Fibroblast of lung (primary cell): ENCODE measurements at places on chromosomes 1 and 21.

GRCh38 chr1:230773396-230774033, 26.3 kb downstream of the CAPN9 start:
- DNase-seq, result no peak
- no peak overlapping the region for H3K27ac ChIP-seq
- H3K4me1 ChIP-seq, result peaks cover 7% of the 10 kb centered on the region
- H3K36me3 ChIP-seq, result no peaks in the 10 kb centered on the region
- no peak overlapping the region for H3K4me3 ChIP-seq
- no peaks in the 10 kb centered on the region for H3K27me3 ChIP-seq

GRCh38 chr1:18414872-18415447, 65.8 kb upstream of the KLHDC7A start:
- H3K27me3 ChIP-seq, result no peaks in the 10 kb centered on the region
- H3K36me3 ChIP-seq, result no peaks in the 10 kb centered on the region
- H3K4me3 ChIP-seq, result no peak overlapping the region
- no peak overlapping the region for H3K27ac ChIP-seq
- DNase-seq, result no peak
- no peaks in the 10 kb centered on the region for H3K4me1 ChIP-seq

DNA sequence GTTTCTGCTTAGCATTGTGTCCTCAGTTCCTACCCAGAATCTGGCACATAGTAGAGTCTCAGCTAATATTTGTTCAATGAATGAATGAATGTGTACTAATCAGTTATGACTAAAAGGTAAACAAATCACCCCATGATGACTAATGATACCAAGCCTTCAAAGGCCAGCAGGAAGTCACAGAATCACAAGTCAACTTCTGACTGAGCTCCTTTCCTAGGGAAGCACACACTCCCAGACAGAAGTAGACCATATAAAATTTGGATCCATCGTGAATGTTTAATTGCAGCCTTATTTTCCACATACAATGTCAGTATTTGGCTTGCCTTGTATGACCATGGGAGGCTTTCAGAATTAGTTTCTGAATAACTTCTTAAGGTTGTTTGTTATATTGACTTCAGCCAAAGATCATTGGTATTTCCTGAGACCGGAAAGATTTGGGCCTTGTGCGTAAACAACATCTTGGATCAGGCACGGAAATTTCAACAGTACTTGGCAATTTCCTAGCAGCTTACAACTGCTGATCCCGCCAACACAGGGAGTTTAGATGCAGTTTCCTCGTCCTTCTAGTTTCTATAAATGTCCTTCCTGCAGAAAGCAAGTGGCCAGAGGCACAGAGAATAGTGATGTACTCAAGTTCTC, 185.9 kb upstream of the ATP1B1 start:
- peak; percentile 62 for DNase-seq
- peak overlapping the region; percentile 2 for H3K27ac ChIP-seq
- no peaks in the 10 kb centered on the region for H3K36me3 ChIP-seq
- no peak overlapping the region for H3K4me3 ChIP-seq

DNA sequence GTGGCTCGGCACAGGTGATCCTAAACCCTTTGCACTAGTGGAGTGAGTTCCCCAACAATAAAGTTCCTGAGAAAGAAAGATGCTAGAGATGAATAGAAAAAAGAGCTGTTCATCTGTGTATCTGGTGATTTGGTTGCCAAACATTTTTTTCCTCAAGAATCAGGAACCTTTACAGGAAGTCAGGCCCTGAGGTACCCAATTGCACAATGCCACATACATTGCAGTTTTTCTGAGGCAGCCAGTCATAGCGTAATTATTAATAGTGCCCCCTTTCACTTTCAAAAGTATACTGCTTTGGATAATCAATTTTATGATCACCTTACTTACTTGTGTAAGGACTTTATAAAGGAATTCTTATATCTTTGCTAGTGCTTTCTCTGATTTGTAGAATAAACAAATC, 346.3 kb upstream of the POU3F1 start:
- H3K4me1 ChIP-seq, result no peaks in the 10 kb centered on the region
- no peak overlapping the region for H3K4me3 ChIP-seq
- H3K27me3 ChIP-seq, result no peaks in the 10 kb centered on the region
- no peak for DNase-seq
- H3K36me3 ChIP-seq, result no peaks in the 10 kb centered on the region
- no peak overlapping the region for H3K27ac ChIP-seq

DNA sequence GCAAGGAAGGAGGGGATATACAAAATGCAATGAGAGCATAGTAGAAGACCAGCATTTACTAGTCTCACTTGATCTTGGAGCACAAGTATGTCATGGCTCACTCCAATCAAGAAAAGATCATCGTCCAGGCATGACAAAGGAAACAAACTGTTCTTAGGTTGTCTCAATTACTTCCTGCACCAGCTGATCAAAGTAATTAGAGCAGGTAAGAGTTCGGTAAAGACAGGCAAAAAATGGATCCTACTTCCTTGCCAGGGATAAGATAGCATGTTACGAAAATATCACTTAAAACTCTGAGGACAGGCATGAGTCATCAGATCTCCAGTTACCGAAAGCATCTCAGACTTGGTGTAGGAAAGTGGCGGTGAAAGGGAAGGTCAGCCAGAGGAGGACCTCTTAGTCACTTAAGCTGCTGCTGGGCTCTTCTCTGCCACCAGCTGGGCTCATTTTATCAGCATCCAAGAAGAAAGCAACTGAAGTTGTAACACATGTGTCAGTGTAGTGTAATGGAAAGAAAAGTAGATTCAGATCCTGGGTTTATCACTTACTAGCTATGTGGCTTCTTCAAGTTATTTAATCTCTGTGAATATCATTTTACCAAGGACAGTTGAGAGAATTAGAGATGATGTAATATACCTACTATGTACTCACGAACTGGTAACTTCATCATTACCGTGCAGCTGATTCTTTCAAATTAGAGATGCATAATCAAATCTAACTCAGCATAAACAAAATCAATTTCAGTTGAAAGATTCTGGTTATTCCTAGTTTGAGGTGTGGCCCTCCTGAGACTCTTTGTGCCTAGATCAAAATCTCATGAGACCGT, 46.8 kb downstream of the XCL1 start:
- no peaks in the 10 kb centered on the region for H3K27me3 ChIP-seq
- peak; percentile 97 for DNase-seq
- H3K4me1 ChIP-seq, result no peaks in the 10 kb centered on the region
- no peak overlapping the region for H3K4me3 ChIP-seq
- H3K27ac ChIP-seq, result no peak overlapping the region

GRCh38 chr1:66761221-66761620, 9.0 kb downstream of the DYNLT5 start:
- no peak overlapping the region for H3K27ac ChIP-seq
- no peaks in the 10 kb centered on the region for H3K27me3 ChIP-seq
- H3K36me3 ChIP-seq, result no peaks in the 10 kb centered on the region
- no peaks in the 10 kb centered on the region for H3K4me1 ChIP-seq
- DNase-seq, result no peak
